Forelimb muscle (tissue), 1 donor: ENCODE measurements at places on chromosomes 7 and 10.

DNA sequence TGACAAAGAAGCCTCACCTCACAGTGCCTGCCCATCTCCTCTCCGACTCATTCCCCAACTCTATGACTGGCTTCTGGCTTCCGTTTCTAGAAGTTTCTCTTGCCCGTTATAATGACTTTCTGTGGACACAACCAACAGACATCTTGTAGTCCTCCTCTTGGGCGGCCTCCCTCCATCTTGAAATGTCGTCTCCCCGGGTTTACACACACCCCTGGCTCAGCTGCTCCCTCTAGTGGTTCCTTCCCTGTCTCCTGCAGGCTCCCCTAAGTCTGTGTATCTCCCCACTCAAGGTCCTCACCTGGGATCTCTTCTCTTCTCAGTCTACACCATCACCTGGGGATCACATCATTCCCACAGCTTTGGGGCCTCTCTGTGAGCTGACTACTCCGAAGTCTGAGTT, 123.4 kb upstream of the NEBL start:
- no peak for DNase-seq

- DNase-seq: no peak
Measured at GRCh38 chr10:116827214-116827671, 22.1 kb upstream of the ENO4 start.

- DNase-seq: no peak
Measured at GRCh38 chr10:110368002-110368401, 63.3 kb upstream of the SMNDC1 start.

DNA sequence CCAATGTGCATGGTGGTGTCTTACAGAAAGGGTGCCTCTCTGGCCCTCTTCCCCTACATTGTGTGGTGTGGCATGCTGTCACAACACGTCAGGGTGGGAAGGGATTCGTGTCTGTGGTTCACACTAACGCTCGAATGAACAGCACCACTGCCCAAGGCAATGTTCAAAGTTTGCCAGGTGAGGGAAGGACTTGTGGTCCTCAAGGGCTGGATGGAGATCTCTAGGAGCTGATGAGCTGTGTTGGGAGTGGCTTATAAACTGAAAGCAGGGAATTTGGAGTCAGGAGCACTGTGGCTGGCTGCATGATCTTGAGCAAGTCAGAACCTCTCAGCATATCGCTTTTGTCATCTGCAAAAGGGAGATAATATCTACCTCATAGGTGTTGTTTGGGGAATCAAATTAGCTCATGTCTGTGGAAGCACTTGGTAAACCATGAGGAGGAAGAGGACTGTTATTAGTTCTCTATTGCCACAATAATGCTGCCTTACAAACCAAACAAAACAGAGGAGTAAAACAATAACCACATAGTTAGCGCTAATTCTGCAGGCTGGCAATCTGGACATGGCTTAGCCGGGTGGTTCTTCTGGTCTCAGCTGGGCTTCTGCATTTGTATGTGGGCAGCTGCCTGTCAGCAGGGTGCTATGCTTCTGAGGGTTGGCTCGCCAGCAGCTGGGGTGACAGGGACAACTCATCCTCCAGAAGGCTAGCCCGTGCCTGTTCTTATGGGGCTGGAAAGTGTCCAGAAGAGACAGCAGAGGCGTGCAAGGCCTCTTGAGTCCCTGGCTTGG, 22.9 kb upstream of the C10orf105 start:
- DNase-seq: no peak

GRCh38 chr10:122461367-122461728, at the start of gene HTRA1:
TSS of gene HTRA1 (plus strand) at chr10:122461553. CDS start at chr10:122461653, 100 bp downstream.
- DNase-seq: no peak

DNA sequence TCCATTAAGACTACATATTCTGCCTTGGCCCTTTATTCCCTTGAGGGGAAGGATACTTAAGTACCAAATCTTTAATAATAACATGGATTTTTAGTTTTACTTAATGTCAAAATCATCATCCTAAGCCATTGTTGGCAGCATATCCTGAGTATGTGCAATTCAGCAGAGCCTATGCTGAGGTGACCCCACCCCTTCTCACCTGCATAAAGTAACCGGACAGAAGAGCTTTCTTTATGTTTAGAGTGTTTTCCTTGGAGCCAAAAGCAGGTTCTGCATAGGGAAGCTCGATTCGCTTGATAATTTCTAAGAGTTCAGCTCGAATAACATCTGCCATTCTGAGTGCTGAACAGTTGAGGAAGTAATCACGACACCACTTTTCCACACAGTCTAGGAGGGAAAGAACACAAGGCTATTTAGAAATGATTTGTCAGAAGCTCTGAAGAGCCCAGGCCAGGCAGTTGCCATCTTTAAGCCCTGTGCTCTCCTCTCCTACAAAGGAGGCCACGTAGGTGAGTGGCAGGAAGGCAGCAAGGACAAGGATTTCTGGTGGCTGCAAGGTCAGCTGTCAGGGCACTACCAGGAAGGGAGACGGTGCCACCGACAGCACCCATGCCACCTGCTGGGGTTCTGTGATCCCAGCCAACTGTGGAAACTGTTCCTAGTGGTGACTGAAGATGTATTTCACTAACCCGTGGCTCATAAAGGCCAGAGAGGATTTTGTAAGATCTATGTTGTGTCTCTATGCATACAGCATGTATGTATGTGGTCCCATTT, 15.6 kb downstream of the BCCIP start:
- no peak for DNase-seq

GRCh38 chr7:29988424-29989256, 961 bp downstream of the SCRN1 start:
- DNase-seq: no peak
